ENCODE measurements at places on chromosomes 11 and 22.

DNA sequence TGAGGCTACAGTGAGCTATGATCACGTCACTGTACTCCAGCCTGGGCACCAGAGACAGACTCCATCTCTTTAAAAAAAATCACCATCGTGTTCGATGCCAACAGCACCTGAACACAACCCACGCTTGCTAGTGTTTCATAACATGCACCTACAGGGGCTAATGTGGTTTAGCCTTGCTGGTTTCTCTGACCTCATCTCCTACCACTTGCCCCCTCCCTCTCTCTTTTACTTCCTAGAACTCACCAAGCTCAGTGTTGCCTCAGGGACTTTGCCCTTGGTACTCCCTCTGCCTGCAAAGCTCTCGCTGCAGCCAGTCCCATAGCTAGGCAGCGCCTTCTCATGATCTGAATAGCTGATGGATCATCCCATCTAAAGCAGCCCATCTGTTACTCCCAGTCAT, 99.8 kb downstream of the FBXO7 start:
- no peak for DNase-seq

DNA sequence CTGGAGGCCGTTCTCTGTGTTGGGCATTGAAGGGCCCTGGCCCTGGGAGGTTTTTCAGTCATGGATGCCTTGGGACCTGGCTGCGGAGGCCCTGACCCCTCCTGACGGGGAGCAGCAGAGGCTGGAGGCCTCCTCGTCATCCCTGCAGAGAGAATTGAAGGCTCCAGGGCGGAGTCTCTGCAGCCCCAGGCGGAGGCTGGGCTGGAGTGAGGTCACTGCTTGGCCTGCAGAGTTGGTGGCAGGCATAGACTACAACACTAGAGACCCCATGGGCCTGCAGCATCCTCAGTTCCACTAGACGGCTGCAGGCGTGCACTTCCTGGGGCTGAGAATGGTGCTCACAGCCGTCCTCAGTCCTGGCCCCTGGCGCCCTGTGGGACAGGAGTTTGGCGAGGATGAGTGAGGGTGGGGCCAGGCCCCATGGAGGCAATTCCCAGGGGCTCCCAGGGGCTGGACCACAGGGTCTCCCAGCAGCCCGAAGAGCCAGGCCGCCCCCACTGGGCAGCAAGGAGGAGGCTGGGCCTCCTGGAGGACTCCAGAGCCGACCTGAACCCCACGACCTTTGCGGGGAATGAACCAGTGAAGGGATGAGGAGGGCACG, 1194.9 kb downstream of the BRD1 start:
- no peak for DNase-seq

DNA sequence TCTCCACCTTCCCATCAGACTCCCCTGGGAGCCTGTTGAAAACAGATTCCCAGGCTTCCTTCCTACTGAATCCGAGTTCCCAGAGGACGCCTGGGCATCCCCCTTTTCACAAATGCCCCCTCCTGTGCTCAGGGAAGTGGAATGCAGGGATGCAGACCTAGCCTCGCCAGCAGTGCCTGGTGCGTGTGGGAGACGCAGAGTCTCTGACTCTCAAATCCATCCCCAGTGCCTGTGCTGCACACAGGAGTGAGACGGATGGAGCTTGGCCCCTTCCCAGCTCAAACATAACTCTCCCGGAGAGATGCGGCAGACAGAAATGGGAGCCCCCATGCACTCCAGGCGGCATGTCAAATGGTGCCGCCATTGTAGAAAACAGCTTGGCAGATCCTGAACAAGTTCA, 62.6 kb downstream of the CTTN start:
- no peak for DNase-seq

DNA sequence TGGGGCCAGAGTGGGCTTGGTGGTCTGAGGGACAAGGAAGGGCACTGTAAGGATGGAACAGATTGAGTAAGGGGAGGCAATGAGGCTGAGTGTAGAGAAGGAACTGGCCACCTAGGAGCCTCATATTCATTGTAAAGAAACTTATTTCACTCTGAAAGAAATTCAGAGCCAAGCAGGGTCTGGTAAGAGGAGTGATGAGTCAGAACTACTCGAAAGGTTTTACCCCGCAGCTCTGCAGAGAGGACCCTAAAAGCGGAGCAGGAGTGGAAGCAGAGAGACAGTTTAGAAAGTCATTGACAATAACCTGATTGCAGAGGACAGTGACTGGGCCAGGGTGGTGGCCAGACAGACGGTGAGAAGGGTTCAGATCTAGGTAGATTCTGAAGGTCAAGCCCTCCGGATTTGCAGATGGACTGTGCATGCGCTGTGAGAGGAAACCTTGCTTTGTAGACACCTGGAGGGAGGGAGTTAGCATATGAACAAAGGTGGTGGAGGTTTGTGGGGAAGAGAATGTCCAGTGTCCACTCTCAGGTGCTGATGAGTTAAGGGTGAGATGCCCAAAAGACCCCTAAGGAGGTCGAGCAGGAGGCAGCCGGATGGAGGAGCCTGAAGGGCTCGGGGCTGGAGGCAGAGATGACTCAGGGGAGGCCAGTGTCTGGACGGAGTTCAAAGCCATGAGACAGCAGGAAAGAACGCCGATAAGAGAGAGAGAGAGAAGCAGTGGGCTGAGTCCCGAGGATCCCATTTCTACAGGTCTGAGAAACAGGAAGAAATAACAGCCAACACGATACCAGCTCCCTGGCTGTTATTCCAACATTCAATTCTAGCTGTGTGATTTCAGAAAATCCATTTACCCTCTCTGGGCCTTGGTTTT, 546.0 kb downstream of the BRD1 start:
- DNase-seq, result no peak

DNA sequence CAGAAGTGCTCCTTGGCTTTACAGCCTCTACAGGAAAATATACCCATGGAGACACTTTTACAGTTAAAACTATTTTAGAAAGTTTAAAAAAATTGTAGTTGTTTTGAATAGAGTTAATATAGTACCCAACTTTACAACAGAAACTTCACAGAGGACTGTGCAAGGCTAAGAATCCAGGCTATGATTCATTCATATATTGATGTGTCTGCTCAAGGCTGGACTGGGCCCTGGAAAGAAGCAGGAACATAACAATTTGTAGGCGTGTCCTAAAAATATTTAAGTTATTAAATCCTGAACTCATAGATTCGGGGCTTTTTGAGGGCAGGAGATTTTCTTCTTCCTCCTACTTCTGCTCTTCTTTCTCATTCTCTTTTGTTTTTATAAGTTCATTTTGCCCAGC, 291.5 kb upstream of the CCDC179 start:
- DNase-seq, result no peak

DNA sequence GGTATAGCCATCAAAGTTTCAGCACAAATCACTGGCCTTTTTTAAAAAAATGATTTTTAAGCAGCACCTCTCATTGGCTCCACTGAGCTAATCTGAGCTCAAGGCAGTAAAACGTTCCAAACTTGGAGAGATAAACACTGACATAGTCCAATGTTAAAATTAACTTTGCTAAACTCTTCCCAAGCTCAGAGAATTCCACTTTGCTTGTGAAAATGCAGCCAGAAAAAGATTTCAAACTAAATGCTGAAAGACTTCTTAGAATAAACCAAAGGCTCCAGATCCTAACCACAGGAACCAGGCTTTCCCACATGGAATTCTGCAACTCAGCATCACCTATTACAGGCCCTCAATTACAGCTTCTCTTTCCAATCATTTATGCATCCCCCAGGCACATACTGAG, 84.7 kb upstream of the GDPD4 start:
- DNase-seq, result no peak

DNA sequence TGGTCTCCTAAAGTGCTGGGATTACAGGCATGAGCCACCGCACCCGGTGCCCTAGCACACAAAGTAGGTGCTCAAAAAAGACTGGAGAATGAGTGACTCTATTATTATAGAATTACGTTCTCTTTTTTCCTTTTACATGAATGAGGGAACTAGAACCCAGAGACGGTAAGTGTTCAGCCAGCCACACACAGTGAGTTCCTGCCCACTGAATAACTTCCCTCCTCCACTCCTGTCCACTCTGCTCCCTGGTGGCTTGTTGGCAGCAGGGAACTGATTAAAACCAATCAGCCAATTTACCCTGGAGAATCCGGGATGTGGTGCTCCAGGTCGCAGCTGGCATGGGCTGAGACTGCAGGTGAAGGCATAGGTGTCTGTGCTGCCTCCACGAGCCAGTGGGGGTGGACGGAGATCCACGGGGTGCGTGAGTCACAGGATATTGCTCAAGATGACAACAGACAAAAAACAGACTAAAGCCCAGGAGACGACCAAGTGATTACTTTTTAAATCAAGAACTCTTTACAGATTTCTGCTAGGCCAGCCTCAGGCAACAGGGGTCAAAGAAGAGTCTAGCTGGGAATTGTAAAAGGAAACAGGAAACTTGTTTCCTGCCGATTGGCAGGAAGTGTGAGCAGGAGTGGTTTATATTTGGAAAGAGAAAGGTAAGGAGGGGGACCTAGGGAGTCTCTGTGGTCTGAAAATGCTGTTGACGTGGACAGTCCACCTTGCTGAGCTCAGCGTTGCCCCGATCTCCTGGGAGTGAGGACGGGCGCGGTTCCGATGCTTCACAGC, 95.2 kb upstream of the TP53I11 start:
- DNase-seq, result no peak

DNA sequence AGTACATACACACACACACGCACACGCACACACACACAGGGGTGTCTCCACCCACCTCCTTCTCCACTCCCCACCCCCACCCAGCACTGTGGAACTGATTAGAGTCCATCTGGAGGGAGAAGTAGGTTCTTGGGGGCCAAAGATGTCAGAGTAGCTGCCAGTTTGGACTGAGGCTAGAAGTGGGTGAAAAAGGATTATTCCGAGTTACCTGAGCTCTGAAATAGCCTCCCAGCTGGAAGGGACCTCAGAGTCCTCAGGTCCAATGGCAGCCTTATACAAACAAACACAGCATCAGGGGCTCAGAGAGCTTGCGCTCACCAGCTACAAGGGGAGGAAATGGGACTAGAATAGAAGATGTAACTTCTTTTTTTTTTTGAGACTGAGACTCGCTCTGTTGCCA, 20.8 kb downstream of the IL10RA start:
- DNase-seq, result no peak

GRCh38 chr11:129249923-129250322, 57.8 kb upstream of the ARHGAP32 start:
- no peak for DNase-seq

DNA sequence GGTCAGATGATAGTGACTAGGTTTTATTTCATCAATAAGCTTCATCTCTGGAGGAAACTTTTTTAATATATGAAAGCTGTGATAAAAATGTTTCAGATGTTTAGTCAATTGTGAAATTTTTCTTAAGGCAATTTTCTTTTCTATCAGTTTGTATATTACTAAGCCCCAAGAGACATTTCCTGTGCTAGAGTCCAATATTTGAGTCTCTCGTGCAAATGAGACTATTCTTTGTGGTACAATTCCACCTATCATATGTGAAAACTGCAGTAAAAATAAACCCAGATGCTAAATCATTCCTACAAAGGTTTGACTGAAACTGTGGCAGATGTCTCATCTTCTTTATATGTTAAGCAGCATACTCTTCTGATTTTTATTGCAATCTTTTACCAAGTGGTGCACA, 28.0 kb downstream of the CTR9 start:
- DNase-seq, result no peak

GRCh38 chr11:104127828-104128227, 36.1 kb downstream of the PDGFD start:
- no peak for DNase-seq

DNA sequence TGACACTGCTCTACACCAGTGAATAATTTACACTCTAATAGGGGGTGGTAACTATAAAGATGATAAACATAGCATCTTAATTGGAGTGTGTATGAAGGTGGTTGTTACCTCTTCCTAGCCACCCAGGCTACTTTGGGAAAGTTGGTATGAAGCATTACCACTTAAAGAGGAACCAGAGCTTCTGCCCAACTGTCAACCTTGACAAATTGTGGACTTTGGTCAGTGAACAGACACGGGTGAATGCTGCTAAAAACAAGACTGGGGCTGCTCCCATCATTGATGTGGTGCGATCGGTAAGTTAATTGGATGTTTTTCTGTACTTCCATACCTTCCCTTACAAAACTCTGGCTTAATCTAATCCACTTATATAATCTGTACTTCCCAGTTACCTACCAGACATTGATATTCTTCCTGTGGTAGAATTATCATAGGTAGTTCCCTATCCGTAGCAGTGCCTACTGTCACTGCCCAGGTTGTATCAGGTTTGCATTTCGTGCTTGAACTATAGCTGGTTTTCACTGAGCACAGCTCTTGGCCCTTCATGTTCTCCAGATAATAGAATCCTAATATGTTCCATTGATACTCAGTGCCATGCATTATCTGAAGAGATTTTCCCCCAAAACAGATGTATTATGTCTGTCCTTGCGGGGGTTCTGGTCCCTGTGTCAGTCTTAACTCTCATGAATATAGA, 2.2 kb downstream of the RPL27A start:
- DNase-seq, result no peak

GRCh38 chr22:48890693-48891554, 936.7 kb downstream of the BRD1 start:
- DNase-seq, result no peak

DNA sequence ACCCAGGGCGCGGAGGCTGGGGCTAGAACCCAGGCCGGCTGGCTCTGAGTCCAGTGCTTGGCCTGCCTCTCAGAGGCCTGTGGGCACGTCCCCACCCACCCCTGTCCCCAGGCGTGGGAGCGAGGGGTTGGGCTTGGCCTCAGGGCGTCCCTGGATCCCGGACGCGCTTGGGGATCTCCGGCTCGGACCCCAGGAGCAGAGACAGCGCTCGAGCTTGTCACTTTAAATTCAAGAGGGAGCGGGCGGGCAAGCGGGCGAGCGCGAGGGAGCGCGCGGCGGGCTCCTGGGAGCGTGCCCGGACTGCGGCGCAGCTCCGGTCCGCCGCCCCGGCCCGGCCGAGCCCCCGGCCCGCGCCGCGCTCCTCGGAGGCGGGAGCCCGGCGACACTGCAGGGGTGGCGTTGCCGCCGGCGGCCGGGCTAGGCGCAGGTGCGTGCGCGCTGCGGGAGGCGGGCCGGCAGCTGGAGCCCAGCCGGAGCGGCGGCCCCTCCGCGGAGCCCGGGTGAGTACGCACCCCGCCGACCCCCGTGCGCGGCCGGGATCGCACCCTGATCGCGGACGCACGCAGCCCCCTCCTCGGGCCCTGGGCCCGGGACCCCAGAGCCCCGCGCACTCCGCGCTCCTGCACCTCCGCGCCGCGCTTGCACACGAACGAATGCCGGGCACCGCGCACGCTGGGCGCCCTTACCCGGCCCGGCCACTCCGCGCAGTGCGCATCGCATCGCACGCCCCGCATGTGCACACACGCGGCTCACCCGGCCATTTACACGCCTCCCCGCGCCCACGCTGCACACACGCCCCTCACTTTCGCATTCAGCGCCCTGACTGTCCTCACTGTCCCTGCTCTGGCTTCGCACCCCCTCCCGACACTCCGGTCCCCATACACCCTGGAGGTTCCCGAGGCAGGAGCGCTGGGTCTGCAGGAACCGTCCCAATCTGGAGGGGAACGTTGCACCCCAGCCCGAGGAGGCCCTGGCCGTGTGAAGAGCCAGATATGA, at the start of gene SYT12:
TSS of gene SYT12 (plus strand) at position 174 of the 996 bp plus-strand sequence. CDS start 7,011 bp downstream, outside the sequence.
- no peak for DNase-seq

GRCh38 chr22:47409539-47410275, 647.3 kb downstream of the TBC1D22A start:
- no peak for DNase-seq

GRCh38 chr11:74784234-74784633, 35.6 kb downstream of the RNF169 start:
- DNase-seq, result no peak
